Glutamatergic neuron (in vitro differentiated cells): ENCODE measurements at places on chromosomes 13 and 19. TPM values are rescaled to one million over a fixed set of nuclear protein-coding genes. Genes with fewer than 3 reads are reported as not detected.

Gene ZNF850
- 3.8 TPM for total RNA-seq

Gene OR7G2
- total RNA-seq, result not detected

DNA sequence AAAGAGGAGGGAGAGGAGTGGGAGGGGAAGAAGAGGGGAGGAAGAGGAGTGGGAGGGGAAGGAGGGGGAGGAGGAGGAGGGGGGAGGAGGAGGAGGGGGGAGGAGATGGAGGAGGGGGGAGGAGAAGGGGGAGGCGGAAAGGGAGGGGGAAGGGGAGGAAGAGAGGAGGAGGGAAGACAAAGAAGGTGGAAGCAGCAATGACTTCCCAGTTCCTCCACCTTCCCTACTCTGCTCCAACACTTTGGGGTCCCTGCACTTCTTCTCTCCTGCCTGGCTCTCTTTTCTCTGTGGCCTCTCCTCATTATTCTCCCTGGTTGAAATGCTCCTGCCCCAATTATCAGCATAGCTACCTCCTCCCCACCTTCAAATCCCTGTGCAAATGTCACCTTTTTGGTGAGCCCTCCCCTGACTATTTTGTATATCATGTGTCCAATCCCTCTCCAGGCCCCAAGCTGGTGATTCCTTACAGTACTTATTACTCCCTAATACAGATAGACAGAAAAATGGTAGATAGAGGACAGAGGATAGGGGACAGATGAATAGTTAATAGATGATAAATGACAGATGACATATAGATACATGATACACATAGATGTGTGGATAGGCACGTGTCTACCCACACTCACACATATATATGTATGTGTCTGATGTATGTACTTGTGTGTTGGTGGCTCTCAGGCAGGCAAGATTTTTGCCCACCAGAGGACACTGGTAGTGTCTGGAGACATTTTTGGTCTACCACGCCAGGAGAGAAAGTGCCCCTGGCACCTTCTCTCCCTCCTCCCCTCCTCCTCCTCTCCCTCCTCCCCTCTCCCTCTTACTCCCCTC is 25.2 kb downstream of the NLRP9 start:
- H3K36me3 ChIP-seq, result peaks cover 20% of the 10 kb centered on the region
- no peak overlapping the region for H3K4me3 ChIP-seq
- DNase-seq, result no peak
- peak overlapping the region; percentile 36 for H3K27ac ChIP-seq
- no peaks in the 10 kb centered on the region for H3K4me1 ChIP-seq
- peaks cover 6% of the 10 kb centered on the region for H3K27me3 ChIP-seq

DNA sequence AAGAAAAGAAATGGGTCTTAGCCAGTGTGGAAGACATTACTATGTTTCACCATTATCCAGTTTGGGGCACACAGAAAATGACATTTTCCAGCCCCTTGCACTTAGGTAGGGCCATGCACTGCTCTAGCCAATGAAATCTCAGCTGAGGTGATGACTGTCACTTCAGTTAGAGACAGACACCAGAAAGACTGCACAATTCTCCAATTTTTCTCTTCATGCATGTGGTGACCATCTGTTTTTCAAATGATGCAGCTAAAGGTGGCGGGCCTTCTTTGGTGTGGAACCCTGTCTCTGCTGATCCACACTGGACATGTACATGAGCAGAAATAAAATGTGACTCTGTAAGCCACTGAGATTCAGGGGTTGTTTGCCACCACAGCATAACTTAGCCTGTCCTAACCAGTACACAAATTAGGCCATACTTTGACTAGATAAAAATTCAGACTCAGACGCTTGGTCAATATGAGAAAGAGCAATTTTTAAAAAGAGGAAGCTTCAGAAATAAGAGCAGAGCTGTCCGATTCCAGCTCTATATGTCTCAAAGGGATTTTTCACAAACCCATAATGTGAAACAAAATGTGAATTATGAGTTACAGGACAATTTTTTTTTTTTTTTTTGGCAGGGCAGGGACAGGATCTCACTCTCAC is 6.7 kb downstream of the ZNF565 start:
- H3K36me3 ChIP-seq, result peaks cover 1% of the 10 kb centered on the region
- H3K4me3 ChIP-seq, result no peak overlapping the region
- no peak for DNase-seq
- H3K4me1 ChIP-seq, result no peaks in the 10 kb centered on the region
- H3K27ac ChIP-seq, result no peak overlapping the region

- DNase-seq, result peak; percentile 92
- peaks cover 18% of the 10 kb centered on the region for H3K4me1 ChIP-seq
- peak within 1 kb of the TSS; percentile 93 for H3K27ac ChIP-seq
- peak within 1 kb of the TSS; percentile 98 for H3K4me3 ChIP-seq
- peaks cover 6% of the 10 kb centered on the region for H3K27me3 ChIP-seq
Observed at GRCh38 chr19:3984908-3985642, at the start of gene EEF2. Gene EEF2, minus strand, starts transcription at chr19:3985463. Its CDS starts 83 bp downstream, at chr19:3985380.

GRCh38 chr13:87941226-87941625 is 270.1 kb downstream of the SLITRK5 start:
- no peaks in the 10 kb centered on the region for H3K36me3 ChIP-seq
- H3K4me3 ChIP-seq, result no peak overlapping the region
- DNase-seq, result no peak
- no peak overlapping the region for H3K27ac ChIP-seq
- no peaks in the 10 kb centered on the region for H3K27me3 ChIP-seq

- no peak overlapping the region for H3K27ac ChIP-seq
- H3K27me3 ChIP-seq, result peaks cover 2% of the 10 kb centered on the region
- no peaks in the 10 kb centered on the region for H3K4me1 ChIP-seq
- H3K36me3 ChIP-seq, result no peaks in the 10 kb centered on the region
Observed at GRCh38 chr13:38735665-38736440, 49.0 kb downstream of the FREM2 start.

DNA sequence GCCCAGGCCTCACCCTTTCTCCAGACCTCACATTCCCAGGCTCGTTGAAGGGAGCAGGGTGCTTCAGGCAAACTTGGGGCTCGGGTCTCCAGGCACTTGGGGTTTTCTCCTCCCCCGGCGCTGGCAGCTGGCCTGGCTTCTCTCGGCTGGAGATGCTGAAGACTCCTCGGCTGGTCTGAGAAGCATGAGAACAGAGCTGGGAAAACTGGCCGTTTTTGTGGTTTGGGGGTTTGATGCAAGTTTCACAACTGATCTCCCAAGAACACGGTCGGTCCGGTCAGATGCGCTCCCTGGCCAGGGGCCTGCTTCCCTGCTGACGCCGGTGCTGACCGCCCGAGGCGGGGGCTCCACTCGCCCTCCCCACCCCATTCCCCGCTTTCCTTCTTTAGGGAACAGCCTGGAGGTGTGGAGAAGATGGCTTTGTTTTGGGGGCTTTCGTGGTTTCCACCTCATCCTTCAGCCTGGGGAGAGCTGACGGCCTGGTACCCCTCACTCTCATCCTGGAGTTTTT is 35.3 kb downstream of the CEBPA start:
- H3K27ac ChIP-seq, result no peak overlapping the region
- H3K4me1 ChIP-seq, result no peaks in the 10 kb centered on the region
- H3K27me3 ChIP-seq, result peaks cover 3% of the 10 kb centered on the region
- no peaks in the 10 kb centered on the region for H3K36me3 ChIP-seq
- no peak for DNase-seq

DNA sequence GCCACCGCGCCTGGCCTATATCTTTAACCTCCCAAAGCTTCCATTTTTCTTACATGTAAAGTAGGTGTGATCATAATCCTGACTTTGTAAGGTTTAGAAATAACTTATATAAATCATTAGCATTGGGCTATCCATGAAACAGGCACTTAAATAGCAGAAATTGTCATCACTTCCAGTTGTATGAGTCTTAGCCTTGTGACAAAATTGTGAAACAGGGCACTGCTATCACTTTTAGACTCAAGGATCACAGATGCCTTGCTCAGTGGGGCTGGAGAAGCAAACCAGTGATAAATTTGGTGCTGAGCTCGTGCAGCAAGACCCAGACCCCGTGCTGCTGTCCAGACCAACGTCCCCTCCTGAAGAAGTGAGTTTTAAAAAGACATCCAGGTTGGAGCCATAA is 209.7 kb downstream of the KATNAL1 start:
- no peak overlapping the region for H3K27ac ChIP-seq
- DNase-seq, result no peak
- no peaks in the 10 kb centered on the region for H3K27me3 ChIP-seq
- H3K4me1 ChIP-seq, result no peaks in the 10 kb centered on the region
- no peak overlapping the region for H3K4me3 ChIP-seq
